Stimulated activated CD4-positive, alpha-beta T cell treated with anti-CD3 and anti-CD28 coated beads, Interleukin-12 subunit alpha, Interleukin-12 subunit beta, amount 100 ng/mL, for 24 hours (primary cell): ENCODE measurements at places on chromosomes 5 and 9.

- DNase-seq, result no peak
Measured at GRCh38 chr5:157263496-157264090, 2.3 kb upstream of the CYFIP2 start.

GRCh38 chr9:85167146-85167545 is 497.6 kb downstream of the NTRK2 start:
- DNase-seq, result no peak

DNA sequence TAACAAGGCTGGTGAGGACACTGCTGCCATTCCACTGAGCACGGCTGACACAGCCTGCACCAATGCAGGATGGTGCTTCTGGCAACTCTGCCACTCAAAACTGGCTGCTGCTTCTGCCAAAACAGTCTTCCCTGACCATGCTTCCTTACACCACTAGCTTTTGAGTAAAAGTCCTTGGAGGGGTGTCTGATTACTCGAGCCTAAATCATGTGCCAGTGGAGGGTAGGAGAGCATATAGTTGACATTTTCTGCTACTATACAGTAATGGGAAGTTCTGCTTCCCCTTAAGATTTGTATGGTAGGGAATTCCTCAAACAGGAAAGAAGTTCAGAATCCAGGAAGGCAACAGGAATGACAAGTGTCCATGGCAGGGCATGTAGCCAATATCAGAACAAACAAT is 12.2 kb upstream of the PJA2 start:
- DNase-seq, result no peak

DNA sequence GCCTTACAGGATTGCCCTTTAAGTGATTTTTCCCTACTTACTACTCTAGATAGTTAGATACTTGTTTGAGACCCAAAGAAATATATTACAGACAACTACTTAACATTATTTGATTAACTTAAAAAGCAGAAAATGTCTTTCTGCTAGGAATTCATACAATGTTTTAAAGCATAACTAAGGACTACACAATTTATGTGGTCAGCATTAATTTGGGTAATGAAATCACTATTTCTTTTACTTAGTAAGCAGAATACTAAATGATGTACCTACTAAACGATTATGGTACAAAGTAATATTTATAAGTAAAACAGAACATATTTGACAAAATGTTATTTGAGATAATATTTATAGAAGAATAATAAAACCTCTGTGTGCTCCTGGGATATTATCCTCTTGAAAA is 371.9 kb upstream of the ARRDC3 start:
- DNase-seq, result no peak

- DNase-seq, result no peak
Measured at GRCh38 chr5:32339878-32340277, 27.1 kb upstream of the MTMR12 start.

- DNase-seq, result no peak
Measured at GRCh38 chr5:68593211-68593671, 377.7 kb downstream of the PIK3R1 start.

GRCh38 chr5:104540448-104540847 is 977.9 kb upstream of the NUDT12 start:
- no peak for DNase-seq

- DNase-seq, result no peak
Measured at GRCh38 chr9:4489562-4489918, 728 bp upstream of the SLC1A1 start.

GRCh38 chr9:138013836-138014562 is 136.4 kb downstream of the CACNA1B start:
- no peak for DNase-seq

DNA sequence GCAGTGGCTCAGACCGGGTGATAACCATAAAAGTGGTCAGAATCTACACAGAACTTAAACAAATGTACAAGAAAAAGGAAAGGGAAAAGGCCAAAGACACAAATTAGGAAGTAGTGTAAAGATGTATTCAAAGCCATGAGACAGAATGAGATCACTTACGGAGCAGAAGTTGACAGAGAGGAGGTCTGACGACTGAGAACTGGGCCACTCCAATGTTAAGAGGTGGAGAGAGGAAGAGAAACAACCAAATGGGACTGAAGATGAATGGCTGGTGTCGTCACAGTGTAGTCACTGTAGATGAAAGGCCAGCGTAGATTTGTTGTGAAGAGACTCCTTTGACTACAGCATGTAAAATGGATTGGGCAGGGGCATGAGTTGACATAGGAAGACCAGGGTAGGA is 114.4 kb downstream of the DROSHA start:
- DNase-seq, result no peak
